Stimulated activated CD4-positive, alpha-beta T cell treated with anti-CD3 and anti-CD28 coated beads, Interleukin-15, amount 100 ng/mL, for 1 hour (primary cell): ENCODE measurements at places on chromosomes 5 and 9.

DNA sequence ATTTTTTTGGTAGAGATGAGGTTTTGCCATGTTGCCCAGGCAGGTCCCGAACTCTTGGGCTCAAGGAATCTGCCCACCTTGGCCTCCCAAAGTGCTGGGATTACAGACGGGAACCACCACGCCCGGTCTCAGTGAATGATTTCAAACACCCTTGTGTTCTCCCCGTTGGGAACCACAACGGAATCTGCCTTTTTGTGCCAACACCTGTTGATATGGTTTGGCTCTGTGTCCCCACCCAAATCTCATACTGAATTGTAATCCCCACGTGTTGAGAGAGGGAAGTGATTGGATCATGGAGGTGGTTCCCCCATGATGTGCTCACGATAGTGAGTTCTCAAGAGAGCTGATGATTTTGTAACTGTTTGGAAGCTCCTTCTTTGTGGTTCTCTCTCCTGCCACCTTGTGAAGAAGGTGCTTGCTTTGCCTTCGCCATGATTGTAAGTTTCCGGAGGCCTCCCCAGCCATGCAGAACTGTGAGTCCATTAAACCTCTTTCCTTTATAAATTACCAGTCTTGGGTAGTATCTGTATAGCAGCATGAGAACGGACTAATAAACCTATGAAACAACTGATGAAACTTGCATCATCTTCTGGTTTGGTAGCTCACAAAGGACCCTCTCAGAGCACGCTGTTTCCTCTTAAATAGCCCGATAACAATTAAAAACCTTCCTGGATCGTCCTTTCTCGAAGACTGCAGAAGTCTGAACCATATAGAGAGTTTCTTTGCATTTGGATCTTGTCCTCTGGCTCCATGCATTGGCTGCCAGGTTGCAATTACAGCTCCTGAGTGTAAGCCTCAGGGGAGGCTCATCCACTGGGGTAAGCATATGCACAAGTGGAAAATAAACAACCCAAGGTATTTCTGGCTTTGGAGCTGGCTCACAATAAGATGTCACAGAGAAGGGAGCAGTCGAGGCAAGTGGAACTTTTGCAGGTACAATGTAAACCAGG is 91.5 kb downstream of the SPRY4 start:
- DNase-seq = no peak

- DNase-seq = no peak
Measured at GRCh38 chr9:96523374-96523773, 73.4 kb downstream of the HABP4 start.

DNA sequence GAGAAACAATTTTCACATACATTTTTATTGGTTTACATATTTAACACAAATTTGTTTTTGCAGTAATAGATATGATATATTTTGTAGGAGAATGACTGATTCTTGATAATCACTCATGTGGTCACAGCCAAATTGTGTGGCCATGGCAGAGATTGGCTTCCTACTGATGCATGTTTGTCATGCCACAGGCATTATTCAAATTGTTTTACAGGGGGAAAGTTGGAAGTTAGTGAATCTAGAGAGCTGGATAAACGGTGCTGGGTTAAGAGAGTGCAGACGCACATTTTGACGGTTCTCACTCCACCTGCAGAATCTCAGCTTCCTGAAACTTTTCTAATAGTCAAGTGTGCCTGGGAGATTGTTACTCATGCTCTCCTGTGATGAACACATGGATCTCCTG is 91.1 kb upstream of the FBN2 start:
- no peak for DNase-seq

DNA sequence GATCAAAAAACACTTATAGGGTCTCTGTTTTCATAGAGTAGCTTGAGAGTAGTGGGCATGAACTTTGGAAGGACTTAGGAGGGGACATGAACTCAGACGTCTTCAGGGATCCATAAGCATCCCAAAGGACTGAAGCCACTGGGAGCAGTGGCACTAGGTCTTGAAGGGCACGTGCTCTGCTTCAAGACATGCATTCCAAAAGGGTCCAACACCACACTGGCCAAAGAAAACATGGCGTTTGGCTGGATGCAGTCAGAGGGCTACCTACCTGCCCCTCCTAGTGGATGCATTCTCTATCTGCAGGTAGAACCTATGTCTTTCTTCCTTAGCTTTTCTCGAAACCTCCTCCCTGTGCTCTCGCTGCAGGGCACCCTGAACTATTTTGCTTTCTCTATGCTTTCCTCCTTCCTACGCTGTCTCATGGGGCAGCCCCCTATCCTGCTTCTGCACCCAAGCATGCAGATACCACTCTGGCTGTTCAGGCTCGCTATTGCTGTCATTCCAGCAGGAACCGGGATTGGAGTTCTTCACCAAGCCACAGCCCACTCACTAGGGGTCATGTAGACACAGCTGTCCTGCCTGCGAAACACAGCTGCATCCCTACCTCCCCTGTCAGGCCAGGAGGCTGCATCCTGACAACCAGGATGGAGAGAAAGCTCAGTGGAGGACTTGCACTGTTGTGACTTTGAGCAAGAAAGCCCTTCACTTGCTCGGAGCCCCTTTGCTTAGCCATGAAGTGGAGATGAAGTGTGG is 11.9 kb downstream of the FAM240B start:
- DNase-seq = no peak

- DNase-seq = no peak
Measured at GRCh38 chr5:23302438-23302837, 205.0 kb upstream of the PRDM9 start.

GRCh38 chr5:180669661-180670060 is 20.3 kb upstream of the FLT4 start:
- DNase-seq = no peak

DNA sequence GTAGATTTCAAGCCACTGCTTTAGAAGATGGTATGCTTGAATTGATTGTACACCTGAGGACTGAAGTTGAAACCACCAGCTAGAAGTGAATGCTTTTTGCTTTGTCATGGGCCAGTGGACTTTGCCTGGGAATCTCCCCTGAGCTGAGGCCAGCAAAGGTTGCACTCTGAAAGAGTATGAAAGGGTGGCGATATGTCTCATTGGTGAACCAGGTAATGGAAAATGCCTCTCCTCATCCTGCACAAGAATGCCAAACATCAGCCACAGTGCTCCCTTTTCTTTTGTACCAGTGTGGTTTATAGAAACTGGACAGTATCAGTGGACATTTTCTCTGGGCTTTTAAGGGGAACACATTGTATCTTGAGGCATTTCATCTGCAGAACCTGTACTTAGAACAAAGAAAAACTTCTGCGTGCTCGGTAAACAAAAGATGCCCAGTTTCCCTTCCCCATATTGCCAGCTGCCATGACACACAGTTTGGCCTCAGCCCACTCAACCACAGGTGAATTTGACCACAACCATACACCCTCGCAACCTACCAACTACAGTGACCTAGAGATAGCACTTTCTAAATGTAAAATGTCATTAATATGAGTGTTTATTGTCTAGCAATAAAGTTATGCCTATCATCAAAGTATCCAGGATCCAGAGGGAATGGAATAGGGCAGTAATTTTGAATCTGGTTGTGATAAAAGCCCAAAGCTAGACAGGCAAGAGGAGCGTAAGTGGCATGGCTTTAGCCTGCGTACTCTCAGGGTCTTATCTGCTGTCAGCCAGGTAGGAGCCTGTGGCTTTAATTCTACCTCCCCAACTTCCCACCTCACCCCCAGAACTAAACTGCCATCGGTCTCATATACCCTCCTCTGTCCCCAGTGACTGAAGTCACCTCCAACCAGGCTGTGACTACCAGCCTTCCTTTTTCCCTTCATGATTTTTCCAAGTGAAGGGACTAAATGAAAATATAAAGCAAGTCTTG is 79.5 kb upstream of the LHFPL2 start:
- DNase-seq = no peak

DNA sequence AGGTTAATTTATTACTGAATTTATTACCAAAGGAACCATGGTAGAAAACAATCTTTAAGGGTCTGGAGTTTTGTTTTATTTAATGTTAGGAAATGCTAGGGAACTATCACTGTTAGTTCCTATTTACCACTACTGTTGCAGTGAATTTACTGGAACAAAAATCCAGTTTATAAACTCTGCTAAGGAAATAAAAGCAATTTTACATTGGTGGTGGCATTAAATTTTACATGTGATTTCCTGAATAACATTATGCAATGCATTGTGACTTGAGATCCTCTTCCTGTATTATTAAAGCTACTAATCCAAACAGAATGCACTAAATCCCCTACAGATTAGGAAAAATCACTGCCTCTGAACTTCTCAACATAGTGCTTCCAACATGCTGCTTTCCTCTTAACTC is 599.5 kb upstream of the PTGER4 start:
- no peak for DNase-seq

- no peak for DNase-seq
Measured at GRCh38 chr5:55180016-55180415, 7.0 kb upstream of the CDC20B start.

DNA sequence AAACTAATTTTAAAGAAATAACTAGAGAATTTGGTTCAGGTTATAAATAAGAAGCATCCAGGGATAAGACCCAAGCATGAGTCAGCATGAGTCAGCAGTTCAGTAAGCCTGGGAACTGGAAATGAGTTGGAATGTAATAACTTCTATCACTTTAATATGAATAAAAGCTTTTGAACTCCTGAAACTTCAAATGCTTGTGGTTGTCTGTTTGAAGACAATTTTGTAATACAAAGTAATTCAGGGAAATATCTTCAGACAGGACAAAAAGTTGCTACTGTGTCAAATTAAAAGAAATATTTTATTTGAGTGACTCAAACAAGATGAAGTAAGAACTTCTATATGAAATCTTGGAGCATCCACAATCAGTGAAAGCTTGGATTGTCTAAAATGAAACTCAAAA is 331.2 kb upstream of the DAB2 start:
- no peak for DNase-seq

DNA sequence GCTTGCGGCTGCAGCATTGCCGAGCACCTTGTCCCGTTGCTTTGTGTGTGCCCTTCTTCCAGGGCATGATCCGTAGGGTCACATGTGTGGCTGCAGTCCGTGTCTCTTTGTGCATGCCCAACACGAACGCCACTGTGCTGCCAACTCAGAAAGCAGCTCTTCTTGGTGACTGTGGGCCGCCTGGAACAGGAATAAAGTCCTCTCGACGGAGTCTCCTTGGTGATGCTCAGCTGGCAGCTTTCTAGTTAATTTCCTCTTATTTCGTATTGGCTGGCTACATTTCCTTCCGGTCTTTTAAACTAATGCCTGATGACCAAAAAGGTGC is 5.8 kb downstream of the EXOC3 start:
- DNase-seq = no peak

- DNase-seq = no peak
Measured at GRCh38 chr9:128870128-128870940, 11.4 kb downstream of the KYAT1 start.

GRCh38 chr9:109252291-109252690 is 68.6 kb downstream of the EPB41L4B start:
- DNase-seq = no peak

- no peak for DNase-seq
Measured at GRCh38 chr5:56176871-56177533, 56.1 kb downstream of the ANKRD55 start.

GRCh38 chr9:23073136-23073535 is 626.5 kb downstream of the DMRTA1 start:
- no peak for DNase-seq
